Central memory CD8-positive, alpha-beta T cell (primary cell): ENCODE measurements at places on chromosomes 2 and 18.

GRCh38 chr18:12640881-12641200 is 17.1 kb downstream of the SPIRE1 start:
- no peaks in the 10 kb centered on the region for H3K36me3 ChIP-seq
- peaks cover 40% of the 10 kb centered on the region for H3K27me3 ChIP-seq
- H3K27ac ChIP-seq: no peak overlapping the region
- no peaks in the 10 kb centered on the region for H3K4me1 ChIP-seq
- no peak for DNase-seq
- H3K4me3 ChIP-seq: no peak overlapping the region

- no peaks in the 10 kb centered on the region for H3K27me3 ChIP-seq
- H3K4me3 ChIP-seq: no peak overlapping the region
- no peak overlapping the region for H3K27ac ChIP-seq
- no peaks in the 10 kb centered on the region for H3K36me3 ChIP-seq
Measured at GRCh38 chr2:2455151-2455550, 124.1 kb upstream of the MYT1L start.

DNA sequence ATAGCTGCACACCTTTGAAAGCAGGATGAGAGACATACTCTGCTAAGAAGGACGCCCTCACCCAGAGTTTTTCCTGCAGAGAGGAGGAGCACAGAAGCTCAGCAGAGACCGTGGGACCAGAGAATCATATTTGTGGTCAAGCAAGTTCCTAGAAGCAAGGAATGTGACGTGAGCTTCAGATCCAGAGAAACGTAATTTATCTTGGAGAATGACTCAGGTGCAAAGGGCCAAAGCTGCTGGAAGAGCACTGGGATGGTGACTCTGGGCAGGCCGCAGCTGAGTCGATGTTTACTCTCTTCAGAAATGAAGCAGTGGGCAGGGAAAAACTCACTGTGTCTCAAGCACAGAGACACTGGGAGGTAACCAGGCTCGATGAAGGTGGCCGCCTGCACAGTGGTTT is 50.1 kb upstream of the IGFBP2 start:
- H3K27ac ChIP-seq: no peak overlapping the region
- peaks cover 6% of the 10 kb centered on the region for H3K4me1 ChIP-seq
- no peak for DNase-seq
- H3K27me3 ChIP-seq: peaks cover 73% of the 10 kb centered on the region
- no peak overlapping the region for H3K4me3 ChIP-seq

GRCh38 chr2:3079959-3080948 is 297.4 kb downstream of the EIPR1 start:
- H3K4me3 ChIP-seq: no peak overlapping the region
- no peaks in the 10 kb centered on the region for H3K36me3 ChIP-seq
- no peak overlapping the region for H3K27ac ChIP-seq

DNA sequence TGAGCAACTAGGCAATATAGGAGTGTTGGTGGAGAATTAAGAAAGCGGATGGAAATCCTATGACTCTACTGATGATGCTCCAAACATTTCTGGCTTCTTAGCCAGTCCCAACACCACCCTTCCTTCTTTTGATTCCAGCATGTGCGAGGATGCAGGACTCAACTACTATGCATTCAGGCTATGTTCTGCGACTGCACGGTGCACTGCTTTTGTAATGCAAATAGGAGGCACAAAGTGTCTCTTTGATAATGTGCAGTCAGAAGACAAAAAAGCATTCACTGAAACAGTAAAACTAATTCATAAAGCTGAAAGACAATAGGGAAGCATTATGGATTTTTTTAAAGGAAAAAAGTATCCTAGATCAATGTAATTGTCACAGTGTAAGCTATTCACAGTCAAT is 106.7 kb downstream of the MEIS1 start:
- no peak for DNase-seq
- H3K36me3 ChIP-seq: no peaks in the 10 kb centered on the region
- H3K4me1 ChIP-seq: no peaks in the 10 kb centered on the region
- no peak overlapping the region for H3K27ac ChIP-seq
- H3K4me3 ChIP-seq: no peak overlapping the region
- peaks cover 9% of the 10 kb centered on the region for H3K27me3 ChIP-seq

DNA sequence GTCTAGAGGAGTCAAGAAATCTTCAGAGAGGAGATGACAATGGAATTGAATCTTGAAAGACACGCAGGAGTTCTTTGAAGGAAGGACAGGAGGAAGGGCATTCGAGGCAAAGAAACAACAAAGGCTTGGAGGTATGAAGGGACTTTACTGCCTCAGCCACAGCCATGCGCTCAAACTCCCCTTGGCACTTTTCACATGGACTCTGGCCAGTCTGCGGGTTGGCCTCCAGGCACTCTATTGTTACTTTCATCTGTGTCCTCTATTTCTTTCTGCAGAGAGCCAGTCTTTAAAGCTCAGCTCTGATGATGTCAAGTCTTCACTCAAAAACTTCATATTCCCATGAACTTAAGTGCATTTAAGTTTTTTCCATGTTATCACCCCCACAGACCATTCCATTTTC is 95.4 kb downstream of the ZAP70 start:
- no peaks in the 10 kb centered on the region for H3K4me1 ChIP-seq
- DNase-seq: no peak
- H3K4me3 ChIP-seq: no peak overlapping the region
- H3K36me3 ChIP-seq: peaks cover 27% of the 10 kb centered on the region
- H3K27me3 ChIP-seq: no peaks in the 10 kb centered on the region
- no peak overlapping the region for H3K27ac ChIP-seq

DNA sequence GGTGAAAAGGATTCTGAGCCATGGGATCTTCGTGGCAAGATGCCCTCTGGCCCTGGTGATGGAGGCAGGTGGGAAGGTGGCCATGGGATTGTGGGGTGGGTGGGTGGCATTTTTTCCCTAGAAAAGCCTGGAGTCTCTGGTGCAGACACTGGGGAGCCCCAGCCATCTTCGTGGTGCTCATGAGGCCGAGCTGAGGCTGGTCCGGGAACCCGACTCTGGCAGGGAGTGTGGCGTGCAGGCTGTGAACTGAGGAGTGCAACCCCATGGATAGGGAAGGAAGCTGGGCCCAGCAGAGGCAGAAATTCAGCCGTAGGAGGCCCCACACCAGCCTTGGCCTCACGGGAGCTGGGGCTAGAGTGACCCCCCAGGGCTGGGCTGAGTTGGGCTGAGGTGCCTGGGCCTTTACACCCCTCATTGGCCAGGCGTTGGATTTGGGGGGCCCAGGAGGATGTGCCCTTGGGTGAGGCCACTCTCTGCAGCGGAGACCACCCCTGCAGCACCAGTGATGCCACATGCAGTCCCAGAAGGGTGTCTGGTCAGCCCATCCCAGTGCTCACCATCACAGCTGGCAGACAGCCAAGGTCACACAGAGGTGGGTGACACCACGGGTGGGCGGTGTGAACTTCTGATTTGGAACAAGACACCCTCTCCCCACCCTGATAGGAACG is 115.6 kb upstream of the HDAC4 start:
- no peaks in the 10 kb centered on the region for H3K4me1 ChIP-seq
- no peak for DNase-seq
- H3K27ac ChIP-seq: no peak overlapping the region
- no peak overlapping the region for H3K4me3 ChIP-seq
- peaks cover 2% of the 10 kb centered on the region for H3K36me3 ChIP-seq

- no peaks in the 10 kb centered on the region for H3K27me3 ChIP-seq
- no peak for DNase-seq
- H3K27ac ChIP-seq: no peak overlapping the region
- no peaks in the 10 kb centered on the region for H3K36me3 ChIP-seq
- no peak overlapping the region for H3K4me3 ChIP-seq
- H3K4me1 ChIP-seq: peaks cover 32% of the 10 kb centered on the region
Measured at GRCh38 chr2:55029098-55029497, 21.2 kb downstream of the RTN4 start.

- H3K4me1 ChIP-seq: no peaks in the 10 kb centered on the region
- no peak overlapping the region for H3K27ac ChIP-seq
- H3K4me3 ChIP-seq: no peak overlapping the region
- H3K36me3 ChIP-seq: peaks cover 1% of the 10 kb centered on the region
- DNase-seq: no peak
- H3K27me3 ChIP-seq: peaks cover 25% of the 10 kb centered on the region
Measured at GRCh38 chr18:49591271-49591670, 29.4 kb downstream of the LIPG start.

- H3K4me3 ChIP-seq: no peak overlapping the region
- H3K27me3 ChIP-seq: peaks cover under 1% of the 10 kb centered on the region
- peaks cover 6% of the 10 kb centered on the region for H3K36me3 ChIP-seq
- no peak for DNase-seq
- no peaks in the 10 kb centered on the region for H3K4me1 ChIP-seq
Measured at GRCh38 chr18:11859282-11859830, 8.1 kb downstream of the CHMP1B start.

- H3K36me3 ChIP-seq: no peaks in the 10 kb centered on the region
- H3K4me1 ChIP-seq: no peaks in the 10 kb centered on the region
- no peak for DNase-seq
- no peak overlapping the region for H3K4me3 ChIP-seq
- no peaks in the 10 kb centered on the region for H3K27me3 ChIP-seq
Measured at GRCh38 chr2:198710562-198710961, 747.2 kb downstream of the SATB2 start.

GRCh38 chr2:241584436-241584835 is 25.9 kb downstream of the BOK start:
- H3K27ac ChIP-seq: no peak overlapping the region
- H3K4me1 ChIP-seq: no peaks in the 10 kb centered on the region
- no peaks in the 10 kb centered on the region for H3K27me3 ChIP-seq

DNA sequence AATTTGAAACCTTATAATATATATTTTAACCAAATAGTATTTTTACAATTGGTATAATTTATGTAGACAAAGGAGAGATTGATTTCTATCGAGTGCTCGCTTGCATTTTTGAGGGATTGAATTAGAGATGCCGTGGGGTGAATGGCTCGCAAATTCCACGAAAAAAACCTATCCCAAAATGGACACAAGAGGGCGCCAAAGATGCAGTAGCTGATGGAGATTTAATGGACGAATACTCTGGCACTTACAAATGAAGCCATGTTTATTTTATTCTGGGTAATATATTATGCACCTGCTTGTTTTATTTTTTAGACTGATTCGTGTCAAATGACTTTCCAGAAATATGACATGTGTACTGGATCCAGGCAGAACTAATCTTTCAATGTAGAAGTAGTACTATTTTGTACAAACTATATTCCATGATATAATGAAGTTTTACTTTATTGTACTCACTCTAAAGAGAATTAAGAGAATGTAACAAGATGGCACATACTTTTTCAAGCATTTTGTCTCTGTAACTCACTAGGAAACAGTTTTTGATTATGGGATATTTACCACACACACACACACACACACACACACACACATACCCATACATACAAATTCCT is 505.4 kb downstream of the PLCL1 start:
- H3K4me3 ChIP-seq: no peak overlapping the region
- H3K36me3 ChIP-seq: no peaks in the 10 kb centered on the region
- H3K27me3 ChIP-seq: peaks cover 34% of the 10 kb centered on the region
- no peaks in the 10 kb centered on the region for H3K4me1 ChIP-seq
- no peak overlapping the region for H3K27ac ChIP-seq

DNA sequence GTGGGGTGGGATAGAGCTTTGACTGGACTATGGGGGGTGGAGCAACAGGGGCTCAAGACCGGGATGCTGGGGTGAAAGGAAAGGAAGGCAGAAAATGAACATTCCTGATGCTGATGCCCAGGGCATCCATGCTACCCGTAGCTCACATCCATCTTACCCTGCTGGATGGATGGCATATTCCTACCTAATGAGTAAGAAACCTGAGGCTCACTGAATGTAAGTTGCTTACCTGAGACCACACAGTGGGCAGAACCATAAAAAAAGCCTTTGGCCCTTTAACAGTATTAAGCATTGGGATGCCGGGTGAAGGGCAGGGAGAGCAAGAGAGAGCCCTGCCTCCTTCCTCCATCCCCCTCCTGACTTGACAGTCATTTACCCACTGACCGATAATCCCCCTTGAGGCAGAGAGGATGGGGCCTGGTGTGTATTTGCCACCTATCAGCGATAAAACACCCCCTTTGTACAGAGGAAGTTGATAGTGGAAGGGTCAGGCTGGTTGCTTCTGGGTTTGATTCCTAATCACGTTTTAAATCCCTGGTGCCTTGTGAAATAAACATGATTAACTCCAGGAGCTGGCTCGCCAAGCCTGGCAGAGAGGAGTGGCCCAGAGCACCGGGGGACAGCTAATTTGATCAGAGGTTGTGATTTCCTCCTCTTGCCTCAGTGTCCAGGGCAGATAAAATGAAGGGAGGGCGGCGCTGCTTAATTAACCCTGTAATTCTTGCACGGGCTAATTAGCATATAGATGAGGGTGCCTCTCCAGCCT is 105.9 kb upstream of the HS6ST1 start:
- no peak overlapping the region for H3K4me3 ChIP-seq
- H3K27me3 ChIP-seq: peaks cover 72% of the 10 kb centered on the region
- no peak for DNase-seq

DNA sequence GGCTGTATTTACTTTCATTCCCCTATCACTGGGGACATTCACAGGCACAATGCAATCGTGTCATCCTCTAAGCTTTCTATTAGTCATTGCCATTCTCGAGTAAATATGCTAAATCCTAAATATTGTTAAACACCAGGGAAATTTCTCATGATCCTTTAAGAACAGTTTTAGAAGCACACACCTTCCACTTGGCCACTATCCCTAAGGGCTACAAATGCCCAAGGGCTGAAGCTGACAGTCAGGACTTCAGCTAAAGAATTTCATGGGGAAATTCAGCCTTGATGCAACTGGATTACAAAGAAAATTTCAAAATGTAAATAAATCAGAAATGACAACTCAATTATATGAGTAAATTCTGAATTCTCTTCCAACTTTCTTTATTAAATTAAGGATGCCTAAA is 163.1 kb upstream of the PID1 start:
- no peak for DNase-seq
- no peaks in the 10 kb centered on the region for H3K27me3 ChIP-seq
- H3K4me3 ChIP-seq: no peak overlapping the region
- no peak overlapping the region for H3K27ac ChIP-seq
- H3K4me1 ChIP-seq: no peaks in the 10 kb centered on the region
- peaks cover 1% of the 10 kb centered on the region for H3K36me3 ChIP-seq

DNA sequence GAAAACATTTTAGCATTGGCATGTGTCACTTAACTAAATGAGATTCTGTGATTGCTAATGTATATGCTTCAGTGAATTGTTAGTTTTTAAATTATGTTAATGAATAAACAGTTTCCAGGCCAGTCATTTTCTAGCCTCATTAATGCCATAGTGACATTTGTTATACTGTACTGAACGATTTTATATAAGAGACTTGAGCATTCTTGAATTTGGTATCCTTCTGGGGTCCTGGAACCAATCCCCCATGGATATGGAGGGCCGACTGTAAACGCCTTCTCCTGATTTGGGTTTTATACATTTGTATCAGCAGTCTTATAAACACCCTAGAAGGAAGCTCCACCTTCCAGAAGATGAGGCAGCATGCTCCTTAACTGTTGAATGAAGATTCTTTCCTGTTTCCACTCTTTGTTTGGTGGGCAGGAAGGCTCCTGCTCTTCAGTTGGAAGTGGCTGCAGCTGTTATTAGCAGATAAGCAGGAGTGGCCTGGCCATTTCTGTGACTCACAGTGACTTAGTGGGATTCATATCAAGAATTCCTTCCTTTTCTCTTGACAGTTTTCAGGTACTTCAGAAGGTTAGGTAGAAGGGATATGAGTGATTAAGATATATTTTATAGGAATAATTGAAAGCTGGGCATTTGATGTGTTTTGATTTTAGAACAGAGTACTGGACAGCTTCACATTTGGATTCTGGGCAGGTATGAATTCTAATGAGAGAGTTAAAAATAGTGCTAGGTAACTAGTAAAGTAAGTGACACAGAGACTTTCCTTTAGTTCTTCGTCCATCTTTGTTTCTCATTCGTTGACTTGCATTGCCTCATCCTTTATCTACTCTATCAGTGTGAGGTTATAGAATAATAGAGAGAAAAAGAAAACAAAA is 124.9 kb downstream of the PLCL1 start:
- H3K4me1 ChIP-seq: no peaks in the 10 kb centered on the region
- H3K27me3 ChIP-seq: no peaks in the 10 kb centered on the region
- no peak overlapping the region for H3K4me3 ChIP-seq
- no peak for DNase-seq
- no peaks in the 10 kb centered on the region for H3K36me3 ChIP-seq

GRCh38 chr2:174051741-174052583 is 86.8 kb upstream of the SP3 start:
- H3K4me3 ChIP-seq: no peak overlapping the region
- peaks cover 2% of the 10 kb centered on the region for H3K36me3 ChIP-seq
